ENCODE measurements at places on chromosomes 12 and 14.

- no peak for DNase-seq
Measured at GRCh38 chr12:49946086-49946485, 4.5 kb upstream of the AQP2 start.

DNA sequence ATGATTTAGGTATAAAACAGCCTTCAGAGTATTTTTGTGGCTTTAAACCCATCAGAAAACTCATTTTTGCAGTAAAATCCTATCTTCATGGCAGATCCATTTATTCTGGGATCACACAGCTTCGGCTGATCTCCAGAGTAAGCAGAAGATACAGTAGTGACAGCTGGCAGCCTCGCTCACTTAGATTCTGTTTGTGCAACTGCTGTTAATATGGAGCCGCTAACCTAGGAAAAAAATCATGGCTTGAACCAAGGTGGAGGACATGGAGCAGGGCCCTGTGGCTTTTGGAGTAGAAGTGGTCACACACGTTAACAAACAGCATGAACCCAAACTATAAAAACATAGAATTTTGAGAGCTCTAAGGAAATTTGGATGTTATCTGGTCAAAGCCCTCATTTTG lies 137.2 kb upstream of the ARHGAP5 start:
- DNase-seq: no peak

GRCh38 chr14:25472700-25473099 lies 422.8 kb upstream of the STXBP6 start:
- no peak for DNase-seq

DNA sequence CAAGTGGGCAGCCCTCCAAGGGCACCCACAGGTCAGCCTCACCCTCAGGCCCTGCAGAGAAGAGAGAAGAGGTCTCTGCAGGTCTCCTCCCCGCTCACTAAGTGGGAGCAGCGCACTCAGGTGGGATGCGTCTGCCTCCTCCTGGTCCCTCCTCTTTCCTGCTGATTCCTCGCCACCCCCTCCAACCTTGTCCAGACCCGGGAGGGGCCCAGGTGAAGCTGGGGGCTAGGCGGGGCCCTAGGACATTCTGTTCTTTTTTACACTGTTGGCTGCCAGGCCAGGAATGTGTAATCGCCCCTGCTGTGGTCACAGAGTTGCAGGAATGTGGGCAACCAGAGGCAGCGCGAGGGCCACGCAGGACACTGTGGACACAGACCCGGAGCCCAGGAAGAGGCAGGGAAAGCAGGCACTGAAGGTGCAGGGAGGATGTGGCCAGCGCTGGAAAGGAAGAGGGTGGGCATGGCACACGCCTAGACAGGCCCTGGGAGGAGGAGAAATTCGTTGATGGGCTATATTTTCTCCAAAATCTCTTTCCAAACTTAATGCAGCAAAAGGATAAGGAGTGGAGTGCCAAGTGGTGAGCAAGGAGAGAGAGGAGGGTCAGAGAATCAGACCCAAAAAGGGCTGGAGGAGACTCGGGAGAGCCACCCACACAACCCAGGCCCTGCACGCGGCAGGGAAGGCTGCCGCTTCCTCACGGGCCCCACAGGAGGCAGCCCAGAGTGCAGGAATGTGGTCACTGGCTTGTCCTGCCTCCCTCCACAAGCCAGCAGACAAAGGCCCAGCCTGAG lies 911 bp upstream of the SCNN1A start:
- DNase-seq: no peak
